ENCODE measurements at places on chromosomes 16 and 17.

- peak; percentile 26 for DNase-seq
These were observed 7.2 kb downstream of the CTF1 start for GRCh38 chr16:30903596-30903995.

- no peak for DNase-seq
These were observed 205.5 kb downstream of the PARN start for GRCh38 chr16:14424595-14424994.

- DNase-seq = no peak
These were observed 4.0 kb upstream of the ZNF267 start for GRCh38 chr16:31869511-31870201.

DNA sequence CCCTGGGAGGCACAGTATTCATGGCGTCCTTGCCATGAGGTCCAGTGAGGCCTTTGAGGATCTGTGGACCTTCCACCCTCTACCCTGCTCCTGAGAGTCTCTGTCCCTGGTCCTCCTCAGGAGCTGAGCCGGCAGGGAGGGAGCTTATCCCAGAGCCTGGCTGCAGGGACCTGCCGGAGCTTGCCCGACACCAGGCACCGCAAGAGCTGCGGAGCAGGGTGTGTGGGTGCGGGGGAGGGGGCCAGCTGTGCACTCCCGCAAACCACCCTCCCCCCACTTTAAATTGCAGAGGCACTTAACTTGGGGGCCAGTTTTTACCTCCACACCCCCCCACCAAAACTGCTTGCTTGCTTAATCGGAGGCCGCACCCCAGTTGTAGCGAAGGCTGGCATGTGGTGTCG is 609 bp upstream of the ZNF750 start:
- DNase-seq = no peak

DNA sequence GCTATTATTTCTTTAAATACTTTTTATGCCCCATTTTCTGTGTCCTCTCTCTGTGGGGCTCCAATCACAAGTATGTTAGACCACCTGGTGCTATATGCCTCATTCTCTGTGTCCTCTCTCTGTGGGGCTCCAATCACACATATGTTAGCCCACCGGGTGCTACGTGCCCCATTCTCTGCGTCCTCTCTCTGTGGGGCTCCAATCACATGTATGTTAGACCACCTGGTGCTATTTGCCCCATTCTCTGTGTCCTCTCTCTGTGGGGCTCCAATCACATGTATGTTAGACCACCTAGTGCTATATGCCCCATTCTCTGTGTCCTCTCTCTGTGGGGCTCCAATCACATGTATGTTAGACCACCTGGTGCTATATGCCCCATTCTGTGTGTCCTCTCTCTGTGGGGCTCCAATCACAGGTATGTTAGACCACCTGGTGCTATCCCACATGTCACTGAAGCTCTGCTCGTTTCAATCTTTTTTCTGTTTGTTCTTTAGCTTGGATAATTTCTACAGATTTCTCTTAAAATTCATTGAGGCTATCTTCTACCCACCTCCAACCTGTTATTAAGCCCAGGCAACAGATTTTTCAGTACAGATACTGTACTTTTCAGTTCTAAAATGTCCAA is 28.2 kb downstream of the LMF1 start:
- DNase-seq = no peak

- DNase-seq = no peak
These were observed 53.0 kb downstream of the TUBD1 start for GRCh38 chr17:59839651-59840328.

- no peak for DNase-seq
These were observed 60.1 kb upstream of the CNEP1R1 start for GRCh38 chr16:49964973-49965372.
